ENCODE measurements at places on chromosomes 13 and 19.

GRCh38 chr13:77810878-77811277 is 107.8 kb downstream of the EDNRB start:
- DNase-seq: no peak

DNA sequence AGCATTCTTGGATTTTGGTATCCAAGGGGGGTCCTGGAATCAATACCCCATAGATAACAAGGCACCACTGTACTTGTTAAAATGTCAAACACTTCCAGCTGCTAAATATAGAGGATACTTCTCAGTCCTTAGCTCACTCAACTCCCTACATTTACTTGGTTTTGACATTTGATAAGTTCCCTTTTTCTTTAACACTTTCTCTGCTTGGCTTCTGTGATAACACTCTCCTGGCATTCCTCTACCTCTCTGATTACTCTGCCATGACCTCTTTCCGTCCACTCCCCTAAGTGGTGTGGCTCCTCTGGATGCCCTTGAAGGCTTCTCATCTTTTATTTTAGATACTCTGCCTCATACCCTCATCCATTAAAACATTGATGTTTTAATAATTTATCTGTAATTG is 65.2 kb downstream of the MICU2 start:
- DNase-seq: no peak

DNA sequence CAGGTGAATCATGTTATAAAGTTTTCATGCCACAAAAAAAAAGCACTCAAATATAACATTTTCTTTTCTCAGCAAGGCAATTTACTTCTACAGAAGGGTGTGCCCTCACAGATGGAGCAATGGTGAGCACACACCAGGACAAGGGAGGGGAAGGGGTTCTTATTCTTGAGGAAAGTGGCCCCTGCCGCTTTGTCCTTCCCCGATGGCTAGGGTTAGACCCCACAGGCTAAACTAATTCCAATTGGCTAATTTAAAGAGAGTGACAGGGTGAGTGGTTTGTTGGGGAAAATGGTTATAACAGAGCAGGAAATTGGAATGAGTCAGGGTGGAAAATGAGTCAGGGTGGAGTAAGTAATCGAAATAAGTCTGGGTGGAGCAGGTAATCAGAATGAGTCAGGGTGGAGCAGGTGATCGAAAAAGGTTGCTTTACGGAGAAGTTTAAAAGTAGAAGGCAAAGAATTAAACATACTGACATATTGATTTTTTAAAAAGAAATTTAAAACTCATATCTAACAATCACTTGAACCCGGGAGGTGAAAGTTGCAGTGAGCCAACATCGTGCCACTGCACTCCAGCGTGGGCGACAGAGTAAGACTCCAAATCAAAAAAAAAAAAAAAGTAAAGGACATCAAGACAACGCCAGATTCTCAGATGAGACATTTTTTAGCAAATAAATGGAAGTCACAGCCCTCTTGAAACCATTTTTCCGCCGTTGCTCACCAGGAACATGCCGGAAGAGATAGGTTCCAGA is 813 bp downstream of the ZNF562 start:
- DNase-seq: no peak

DNA sequence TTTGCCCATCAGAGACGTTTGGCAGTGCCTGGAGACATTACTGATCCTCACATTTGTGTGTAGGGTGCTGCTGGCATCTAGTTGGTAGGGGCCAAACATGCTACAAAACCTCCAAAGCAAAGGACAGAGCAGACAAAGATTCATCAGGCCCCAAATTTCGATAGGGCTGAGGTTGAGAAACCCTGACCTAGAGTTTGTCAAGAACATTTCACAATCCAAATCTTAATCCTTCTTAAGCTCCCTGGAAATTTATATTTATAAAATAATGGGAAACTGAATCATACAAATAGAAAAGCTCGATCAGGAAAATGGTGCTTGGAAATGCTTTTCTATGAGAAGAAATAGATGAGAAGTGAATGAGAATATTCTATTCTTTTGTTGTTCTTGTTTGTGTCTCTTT is 273.6 kb downstream of the DCT start:
- no peak for DNase-seq

GRCh38 chr13:22880741-22881720 is 299.7 kb upstream of the SGCG start:
- no peak for DNase-seq

- DNase-seq: peak; percentile 67
These were observed 33.3 kb upstream of the GAS6 start for GRCh38 chr13:113897161-113897560.

GRCh38 chr19:1235625-1236538 is 1.9 kb downstream of the CBARP start:
- DNase-seq: no peak

DNA sequence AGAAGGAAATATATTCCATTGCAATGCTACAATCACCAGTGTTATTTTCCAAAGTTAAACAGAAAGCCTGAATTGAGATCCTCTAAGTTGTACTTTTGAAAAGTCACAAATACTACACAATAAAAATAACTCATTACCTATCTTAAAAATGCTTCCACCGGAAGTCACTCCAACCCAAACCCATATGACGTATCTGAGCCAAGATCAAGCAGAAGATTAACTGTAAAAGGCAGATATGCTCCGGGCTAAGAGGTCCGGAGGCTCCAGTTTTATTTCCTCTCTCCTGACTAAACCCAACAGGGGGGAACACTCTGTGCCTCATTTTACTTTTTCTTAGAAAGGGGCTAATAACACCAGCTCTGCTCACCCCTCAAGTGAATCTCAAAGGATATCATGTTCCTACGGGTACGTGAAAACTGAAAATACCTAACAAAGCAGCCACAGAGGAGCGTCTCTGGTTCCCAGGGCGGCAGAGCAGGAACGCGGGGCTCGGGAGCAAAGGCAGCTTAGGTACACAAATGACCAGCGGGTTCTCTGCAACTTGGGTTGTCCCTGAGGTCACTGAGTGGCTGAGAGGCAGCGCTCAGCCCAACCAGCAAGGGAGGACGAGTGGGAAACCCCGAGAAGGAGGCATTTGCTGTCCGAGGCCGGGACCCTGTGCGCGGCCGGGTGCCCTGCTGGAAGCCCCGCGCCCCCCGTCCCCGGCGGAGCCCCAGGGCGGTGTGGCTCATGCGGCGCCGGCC is 750 bp downstream of the RAB20 start:
- DNase-seq: no peak

GRCh38 chr19:21308773-21309172 is 20.4 kb downstream of the ZNF708 start:
- no peak for DNase-seq

GRCh38 chr13:28495538-28496187 is 735 bp upstream of the FLT1 start:
- no peak for DNase-seq

- no peak for DNase-seq
These were observed 4.0 kb downstream of the COL5A3 start for GRCh38 chr19:10006335-10006708.

GRCh38 chr19:40585241-40585981 is 8.7 kb downstream of the SHKBP1 start:
- no peak for DNase-seq

- no peak for DNase-seq
These were observed 651 bp downstream of the OXGR1 start for GRCh38 chr13:96993634-96994016.

DNA sequence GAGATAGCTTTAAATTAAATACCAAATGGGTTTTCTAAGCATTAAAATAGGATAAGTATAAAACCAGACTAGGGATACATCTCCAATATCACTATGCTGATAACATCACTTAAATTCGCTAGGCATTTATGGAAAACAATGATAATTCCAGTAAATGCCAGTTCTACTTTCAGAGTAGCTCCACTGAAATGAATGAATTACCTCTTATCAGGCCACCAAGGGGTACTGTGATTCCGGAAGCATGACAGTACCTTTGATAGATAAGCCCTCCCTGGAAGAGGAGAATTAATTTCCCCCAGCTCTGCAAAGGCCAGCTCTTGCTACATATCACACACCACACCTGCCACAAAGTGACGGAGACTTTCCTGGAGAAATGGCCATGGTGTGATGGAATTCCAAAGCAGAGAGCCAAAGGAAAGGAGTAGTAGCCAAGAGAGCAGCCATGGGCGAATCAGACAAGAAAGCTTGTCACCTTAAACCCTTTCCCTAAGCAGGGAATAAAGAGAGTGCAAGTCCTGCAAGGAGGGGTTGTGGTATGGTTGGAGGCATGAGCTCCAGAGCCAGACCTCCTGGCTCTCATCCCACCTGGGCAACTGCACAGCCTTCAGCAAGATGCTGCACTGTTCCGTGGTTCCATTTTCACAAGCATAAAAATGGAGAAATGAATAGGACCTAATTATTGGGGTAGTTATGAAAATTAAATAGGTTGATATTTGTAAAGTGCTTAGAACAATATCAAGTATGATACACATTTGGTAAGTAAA is 423.1 kb downstream of the FGF14 start:
- no peak for DNase-seq

DNA sequence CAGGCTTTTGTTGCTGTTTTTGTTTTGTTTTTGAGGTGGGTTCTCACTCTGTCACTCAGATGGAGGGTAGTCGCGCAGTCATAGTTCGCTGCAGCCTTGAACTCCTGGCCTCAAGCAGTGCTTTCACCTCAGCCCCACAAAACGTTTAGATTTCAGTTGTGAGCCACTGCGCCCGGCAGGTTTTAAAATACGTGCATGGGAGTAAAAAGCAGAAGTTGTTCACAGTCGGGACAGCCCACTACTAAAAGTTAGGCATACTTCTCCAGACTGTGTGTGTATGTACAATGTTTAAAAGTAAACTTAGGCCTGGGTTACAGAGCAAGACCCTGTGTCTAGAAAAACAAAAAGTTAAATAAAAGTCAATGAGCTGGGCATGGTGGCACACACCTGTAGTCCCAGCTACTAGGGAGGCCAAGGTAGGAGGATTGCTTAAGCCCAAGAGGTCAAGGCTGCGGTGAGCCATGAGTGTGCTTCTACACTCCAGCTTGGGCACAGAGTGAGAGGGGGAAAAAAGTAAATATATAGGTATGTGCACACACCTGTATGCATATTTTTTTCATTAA is 6.1 kb downstream of the SAFB start:
- DNase-seq: no peak

GRCh38 chr13:42086582-42086981 is 38.1 kb downstream of the DGKH start:
- DNase-seq: no peak

DNA sequence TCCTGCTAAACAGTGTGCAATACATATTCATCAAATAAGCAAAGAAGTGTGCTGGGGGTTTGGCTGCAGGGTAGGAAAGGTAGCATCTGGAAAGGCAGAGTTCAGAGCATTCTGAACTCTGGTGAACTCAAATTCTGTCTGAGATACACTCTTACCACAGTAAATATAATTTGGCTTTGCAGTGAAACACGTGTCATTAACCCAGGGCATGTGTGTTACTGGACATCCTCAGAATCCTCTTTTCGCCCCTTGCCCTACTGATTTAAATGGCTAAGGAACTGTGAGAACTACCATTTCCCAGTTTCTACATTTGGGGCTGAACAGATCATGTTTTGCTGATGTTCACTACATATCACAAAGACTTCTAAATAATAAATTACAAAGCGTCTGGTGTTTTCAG is 562.8 kb upstream of the SGCG start:
- DNase-seq: no peak

DNA sequence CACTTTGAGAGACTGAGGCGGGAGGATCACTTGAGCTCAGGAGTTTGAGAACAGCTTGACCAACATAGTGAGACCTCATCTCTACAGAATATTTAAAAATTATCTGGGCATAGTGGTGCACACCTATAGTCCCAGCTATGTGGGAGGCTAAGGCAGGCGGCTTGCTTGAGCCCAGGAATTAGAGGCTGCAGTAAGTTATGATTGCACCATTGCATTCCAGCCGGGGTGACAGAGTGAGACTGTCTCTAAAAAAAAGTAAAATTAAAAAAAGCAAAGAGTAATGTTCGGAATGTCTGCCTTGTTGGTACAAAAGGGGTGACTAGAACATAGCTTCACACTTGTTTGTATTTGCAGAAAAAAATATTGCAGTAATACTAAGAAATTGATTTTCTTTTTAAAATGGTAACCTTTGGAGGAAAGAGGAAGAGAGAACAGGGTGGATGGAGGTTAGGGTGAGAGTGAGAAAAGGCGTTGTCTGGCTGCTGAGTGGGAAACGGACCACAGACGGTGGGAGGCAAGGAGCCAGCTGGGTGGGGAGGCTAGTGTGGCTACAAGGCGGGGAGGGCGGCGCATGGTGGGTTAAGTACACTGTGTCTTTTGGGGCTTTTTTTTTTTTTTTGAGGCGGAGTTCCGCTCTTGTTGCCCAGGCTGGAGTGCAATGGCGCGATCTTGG is 10.2 kb downstream of the PPP1R14A start:
- DNase-seq: no peak

DNA sequence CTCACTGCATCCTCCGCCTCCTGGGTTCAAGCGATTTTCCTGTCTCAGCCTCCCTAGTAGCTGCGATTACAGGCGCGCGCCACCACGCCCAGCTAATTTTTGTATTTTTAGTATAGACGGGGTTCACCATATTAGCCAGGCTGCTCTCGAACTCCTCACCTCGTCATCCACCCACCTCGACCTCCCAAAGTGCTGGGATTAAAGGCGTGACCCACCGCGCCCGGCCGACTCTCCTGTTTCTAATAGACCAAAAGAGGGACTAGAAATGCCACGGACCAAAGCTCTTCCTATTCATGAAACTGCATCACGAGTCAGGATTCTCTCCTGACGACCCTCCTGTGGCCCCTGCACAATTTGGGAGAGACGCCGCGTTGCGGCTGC is 563 bp downstream of the ZNF43 start:
- no peak for DNase-seq

DNA sequence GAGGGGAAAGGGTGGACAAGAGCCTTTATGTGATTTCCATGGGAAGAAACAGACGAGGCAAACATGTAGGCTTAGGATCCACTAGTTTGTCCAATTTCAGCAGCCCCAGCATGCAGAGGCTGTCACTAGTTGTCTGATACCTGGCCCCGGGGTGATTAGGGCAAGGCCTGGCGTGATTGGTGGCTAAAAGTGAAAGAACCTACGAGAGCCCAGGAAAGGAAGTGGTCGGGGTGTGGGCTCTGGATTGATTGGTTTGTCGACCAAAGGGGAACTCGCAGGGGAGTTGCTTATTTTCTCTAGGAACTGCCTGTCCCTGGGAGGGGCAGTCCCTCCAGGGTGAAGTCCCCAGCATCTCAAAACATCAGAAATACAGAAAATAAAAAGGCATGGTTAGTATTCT is 64.2 kb upstream of the UQCRFS1 start:
- DNase-seq: no peak

GRCh38 chr19:17953869-17954268 is 13.0 kb upstream of the KCNN1 start:
- no peak for DNase-seq

GRCh38 chr19:5345895-5346386 is 5.3 kb upstream of the PTPRS start:
- DNase-seq: no peak

- no peak for DNase-seq
These were observed 95.3 kb downstream of the GJA3 start for GRCh38 chr13:20065516-20065915.

Data from GOT3 (cell line).